ENCODE measurements at places on chromosomes 6 and 20.

GRCh38 chr6:1381481-1382330, 7.7 kb upstream of the FOXF2 start:
- DNase-seq = no peak

DNA sequence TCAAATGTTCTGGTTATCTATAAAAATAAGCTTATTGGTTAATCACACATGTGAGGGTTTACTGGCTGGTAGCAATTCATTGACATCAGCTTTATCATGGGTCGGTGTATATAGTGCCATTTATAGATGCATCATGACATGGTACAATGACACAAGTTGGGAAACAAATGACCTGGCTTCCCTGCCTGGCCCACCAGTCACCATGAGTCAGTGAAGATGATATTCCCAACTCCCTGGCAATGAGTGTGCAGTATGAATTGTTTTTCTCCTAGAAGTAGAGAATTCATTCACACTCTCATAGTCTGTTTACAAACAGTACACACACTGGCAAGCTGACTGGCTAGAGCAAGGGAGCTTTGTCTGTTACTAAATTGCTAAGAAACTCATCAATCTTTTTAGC, 37.2 kb upstream of the CALHM6 start:
- no peak for DNase-seq

DNA sequence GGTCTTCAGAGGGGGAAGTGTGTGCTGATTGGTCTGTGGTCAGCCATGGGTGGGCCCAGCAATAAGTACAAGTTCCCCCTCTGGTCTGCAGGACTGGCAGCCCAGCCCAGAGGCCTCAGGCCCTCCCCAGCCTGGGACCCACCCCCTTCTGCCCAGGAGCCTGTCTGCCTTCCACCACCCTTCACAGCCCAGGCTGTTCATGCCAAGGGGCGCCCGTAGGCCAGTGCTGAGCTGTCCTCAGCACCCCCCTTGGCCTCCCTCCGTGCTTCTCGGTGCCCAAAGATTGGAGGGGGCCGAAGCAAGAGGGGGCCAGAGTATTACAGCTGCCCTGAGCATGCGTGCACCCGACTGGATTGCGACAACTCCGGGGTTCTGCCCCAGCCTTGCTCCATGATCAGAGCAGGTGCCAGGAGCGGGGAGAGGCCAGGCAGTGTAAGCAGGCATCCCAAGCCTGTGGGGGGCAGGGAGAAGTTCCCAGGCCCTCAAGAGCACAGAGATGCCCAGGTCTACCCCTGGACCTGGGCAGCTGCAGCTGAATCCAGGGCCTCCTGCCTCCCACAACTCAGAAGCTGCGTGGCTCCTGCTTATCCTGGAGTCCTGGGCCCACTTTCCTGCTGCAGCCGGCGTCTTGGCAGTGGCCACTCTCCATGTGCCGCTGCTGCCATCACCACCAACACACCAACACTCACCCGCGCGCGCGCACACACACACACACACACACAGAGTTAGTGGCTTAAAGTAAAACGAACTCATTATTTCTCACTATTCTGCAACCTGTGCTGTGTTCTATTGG, 33.3 kb downstream of the CST9L start:
- DNase-seq = no peak

GRCh38 chr6:87976616-87977015, 71.0 kb upstream of the SPACA1 start:
- DNase-seq = no peak

GRCh38 chr6:151374036-151374683, 17.2 kb downstream of the ZBTB2 start:
- DNase-seq = no peak

- DNase-seq = no peak
These were observed 5.6 kb downstream of the NR2E1 start for GRCh38 chr6:108171291-108171917.

DNA sequence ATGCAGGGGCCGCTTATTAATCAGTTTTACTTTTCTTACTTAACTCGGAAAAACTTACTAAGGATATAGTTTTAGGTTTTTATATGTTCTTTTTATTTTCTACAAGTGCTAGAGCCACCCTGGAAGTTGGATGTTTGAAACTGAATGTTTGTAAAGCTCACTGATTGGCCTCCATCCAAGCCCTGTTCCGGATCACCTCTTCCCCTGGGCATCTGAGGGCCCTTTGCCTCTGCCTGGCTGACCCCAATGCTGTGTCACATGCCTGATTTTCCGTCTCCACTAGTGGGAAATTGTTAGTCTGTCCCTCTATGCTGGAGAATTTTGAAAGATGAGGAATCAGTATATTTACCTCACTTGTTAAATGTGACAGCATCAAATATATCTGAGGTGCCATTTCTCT, 79.3 kb downstream of the SLC35F1 start:
- no peak for DNase-seq
